Upper lobe of left lung (tissue), 6 donors: ENCODE measurements at places on chromosomes 2 and 18. TPM values are rescaled to one million over a fixed set of nuclear protein-coding genes. Genes with fewer than 3 reads are reported as not detected.

The SERPINB12 gene
- total RNA-seq: not detected

The KANSL3 gene
- 45.0 TPM for total RNA-seq

The TEKT4 gene
- total RNA-seq: 6.0 TPM

The CYBRD1 gene
- 83.8 TPM for total RNA-seq

The KCNG2 gene
- not detected for total RNA-seq

The CDKL4 gene
- 0.97 TPM for total RNA-seq

The SNTG2 gene
- 1.7 TPM for total RNA-seq

The SERPINB11 gene
- 12.8 TPM for total RNA-seq

The FEV gene
- total RNA-seq: not detected

The MSH6 gene
- total RNA-seq: 28.6 TPM

The ITGA4 gene
- total RNA-seq: 24.1 TPM

The SH3RF3 gene
- total RNA-seq: 4.2 TPM

The MSTN gene
- total RNA-seq: 0.33 TPM

The ERLEC1 gene
- 185 TPM for total RNA-seq

The UGT1A4 gene
- total RNA-seq: not detected

The CTAGE1 gene
- not detected for total RNA-seq

The POTEJ gene
- not detected for total RNA-seq

The PLGLB1 gene
- total RNA-seq: not detected

The GCFC2 gene
- total RNA-seq: 32.5 TPM

The LINC00305 gene
- not detected for total RNA-seq

The MROH2A gene
- not detected for total RNA-seq
